ENCODE measurements at places on chromosomes 11 and 22. TPM values are rescaled to one million over a fixed set of nuclear protein-coding genes. Genes with fewer than 3 reads are reported as not detected.

The SLC6A5 gene
- total RNA-seq: not detected

The TIMP3 gene
- total RNA-seq: 91.6 TPM

The OR9Q2 gene
- not detected for total RNA-seq

The C11orf98 gene
- total RNA-seq: 35.3 TPM

The PRAME gene
- under 0.01 TPM for total RNA-seq

The APOBEC3F gene
- 4.0 TPM for total RNA-seq

The ZNF215 gene
- 6.0 TPM for total RNA-seq

The SMC1B gene
- not detected for total RNA-seq

The EFEMP2 gene
- 6.5 TPM for total RNA-seq

The DMC1 gene
- total RNA-seq: 0.69 TPM

The FAM83F gene
- 0.36 TPM for total RNA-seq

The IGHMBP2 gene
- 23.1 TPM for total RNA-seq

The MPPED2 gene
- 2.9 TPM for total RNA-seq

The ANO1 gene
- not detected for total RNA-seq

The OR5B21 gene
- not detected for total RNA-seq

The FOLR2 gene
- total RNA-seq: not detected

The DEFB131B gene
- not detected for total RNA-seq

The GNAZ gene
- total RNA-seq: 2.0 TPM

The P4HA3 gene
- 0.93 TPM for total RNA-seq

The AQP11 gene
- total RNA-seq: 3.4 TPM

The RFPL3 gene
- 0.46 TPM for total RNA-seq

The ZNF280B gene
- total RNA-seq: 14.9 TPM

The ADORA2A gene
- total RNA-seq: 0.93 TPM

The CD3G gene
- total RNA-seq: not detected

The ACR gene
- total RNA-seq: not detected

The PRRG4 gene
- total RNA-seq: 3.4 TPM

The BIK gene
- total RNA-seq: 2.3 TPM

The FERMT3 gene
- total RNA-seq: 65.4 TPM

The CSNK2A3 gene
- 4.0 TPM for total RNA-seq

The MS4A7 gene
- total RNA-seq: under 0.01 TPM

The HEPACAM gene
- total RNA-seq: not detected

The OR52I2 gene
- not detected for total RNA-seq

The OR51A2 gene
- not detected for total RNA-seq

The NRIP3 gene
- total RNA-seq: 13.7 TPM

The UBQLN3 gene
- total RNA-seq: not detected

The PLEKHB1 gene
- 2.3 TPM for total RNA-seq

The ANKK1 gene
- not detected for total RNA-seq

The C11orf16 gene
- total RNA-seq: not detected

The GPR83 gene
- not detected for total RNA-seq
